ENCODE measurements at places on chromosomes 2 and 18.

DNA sequence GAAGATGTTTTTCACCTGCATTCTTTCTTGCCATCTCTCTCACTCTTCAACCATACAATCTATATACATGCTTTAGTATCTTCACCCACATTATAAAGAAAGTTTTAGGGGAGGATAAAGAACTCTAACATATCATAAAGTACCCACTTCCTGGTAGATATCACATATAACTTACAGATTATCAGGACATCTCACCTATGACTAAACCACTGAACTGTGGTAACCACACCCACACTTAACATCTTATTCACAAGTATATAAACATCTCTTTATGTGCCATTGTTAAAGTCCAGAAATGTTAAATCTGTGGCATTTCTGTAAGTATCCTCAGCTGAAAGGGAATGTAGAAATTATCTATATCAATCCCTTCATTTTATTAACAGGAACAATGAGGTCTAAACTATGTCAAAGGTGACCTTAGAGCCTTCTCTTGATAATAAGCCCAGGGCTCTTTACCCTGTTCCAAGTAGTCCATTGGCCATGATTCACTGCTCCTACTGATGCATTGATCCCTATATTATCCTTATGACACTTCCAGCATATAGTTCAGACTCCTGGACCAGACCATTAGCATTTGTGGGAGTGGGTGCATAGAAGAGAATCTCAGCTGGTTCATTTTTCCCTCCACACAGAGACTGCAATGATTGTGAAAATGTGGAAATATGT, 182.4 kb downstream of the SUCLG1 start:
- no peak for DNase-seq

DNA sequence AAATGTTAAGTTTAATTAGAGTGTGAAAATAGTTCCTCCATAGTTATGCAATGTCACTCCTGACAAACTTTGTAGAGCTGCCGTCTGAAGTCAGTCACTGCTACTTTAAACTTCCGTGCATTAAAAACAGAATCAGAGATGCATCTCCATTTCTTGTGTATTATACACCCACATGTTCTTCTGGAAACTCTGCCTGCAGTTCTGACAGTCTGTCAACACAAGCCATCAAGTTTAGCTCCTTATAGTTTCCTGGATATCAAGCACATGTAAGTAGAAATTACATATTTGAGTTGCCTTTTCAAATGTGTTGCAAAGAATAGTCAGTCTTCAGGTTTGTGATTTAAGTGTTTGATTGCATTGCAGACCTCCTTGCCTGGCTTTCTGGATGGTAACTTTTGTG, 184.3 kb downstream of the CTNNA2 start:
- DNase-seq = no peak

- DNase-seq = no peak
Observed at GRCh38 chr18:5476961-5477800, 66.6 kb downstream of the EPB41L3 start.

GRCh38 chr2:176902454-176902853, 310.1 kb upstream of the HNRNPA3 start:
- no peak for DNase-seq

GRCh38 chr2:157303612-157304011, 22.0 kb downstream of the ERMN start:
- DNase-seq = no peak

DNA sequence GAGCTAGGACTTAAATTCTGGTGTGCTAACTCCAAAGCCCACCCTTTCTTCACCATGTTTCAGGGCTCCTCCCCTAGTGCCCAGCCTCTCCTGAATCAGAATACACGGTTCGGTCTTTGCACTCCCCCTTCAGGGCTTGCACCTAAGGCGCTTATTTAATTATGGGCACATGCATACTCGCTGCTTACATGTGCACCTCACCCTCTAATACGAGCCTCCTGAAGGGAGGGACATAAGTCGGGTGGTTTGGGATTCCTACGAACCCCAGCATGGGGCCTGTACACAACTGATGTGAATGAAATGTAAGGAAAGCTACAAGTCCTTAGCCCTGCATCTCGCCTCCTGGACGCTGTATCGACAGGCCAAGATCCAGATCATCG, 435 bp downstream of the IFT172 start:
- no peak for DNase-seq

GRCh38 chr2:242098445-242099128, 229.1 kb downstream of the RTP5 start:
- no peak for DNase-seq

GRCh38 chr2:203887677-203888076, 20.1 kb downstream of the CTLA4 start:
- no peak for DNase-seq

DNA sequence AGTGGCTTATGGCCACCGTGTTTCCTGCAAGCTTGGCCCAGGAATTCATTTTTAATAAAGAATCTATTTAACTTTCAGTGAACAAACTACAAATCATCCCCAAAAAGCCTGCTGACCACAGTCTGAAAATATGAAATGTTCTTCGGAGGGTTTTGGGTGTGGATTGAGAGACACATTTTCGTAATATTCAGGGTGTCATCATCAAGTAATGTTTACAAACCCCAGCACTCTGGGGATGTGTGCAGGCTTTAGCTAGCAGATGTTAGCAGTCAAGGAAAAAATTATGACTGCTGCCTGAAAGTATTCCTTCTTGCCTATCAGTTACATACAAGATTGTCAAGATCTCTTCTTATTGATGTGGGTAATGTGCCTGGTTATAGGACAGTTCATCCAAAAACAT, 143.9 kb upstream of the FN1 start:
- no peak for DNase-seq

- no peak for DNase-seq
Observed at GRCh38 chr2:17272170-17272569, 246.1 kb downstream of the RAD51AP2 start.

GRCh38 chr2:164430166-164430783, 191.0 kb downstream of the GRB14 start:
- no peak for DNase-seq

DNA sequence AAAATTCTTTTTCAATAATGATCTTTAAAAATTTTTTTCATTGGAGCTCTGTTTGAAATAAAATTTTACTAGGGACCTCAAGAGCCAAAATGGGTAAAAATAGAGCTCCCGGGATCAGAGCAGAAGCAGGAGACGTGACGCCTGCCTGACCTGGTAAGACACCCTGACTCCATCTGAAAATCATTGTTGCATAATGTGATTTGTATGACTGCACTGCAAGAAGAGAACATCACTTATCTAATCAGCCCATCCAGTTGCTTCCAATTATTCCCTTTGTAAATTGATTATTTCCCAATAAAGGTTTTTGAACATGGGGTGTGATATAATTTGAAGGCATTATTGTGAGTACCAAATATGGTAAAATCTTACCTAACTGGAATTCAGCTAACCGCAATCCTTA, 17.1 kb upstream of the TAF1B start:
- DNase-seq = no peak

DNA sequence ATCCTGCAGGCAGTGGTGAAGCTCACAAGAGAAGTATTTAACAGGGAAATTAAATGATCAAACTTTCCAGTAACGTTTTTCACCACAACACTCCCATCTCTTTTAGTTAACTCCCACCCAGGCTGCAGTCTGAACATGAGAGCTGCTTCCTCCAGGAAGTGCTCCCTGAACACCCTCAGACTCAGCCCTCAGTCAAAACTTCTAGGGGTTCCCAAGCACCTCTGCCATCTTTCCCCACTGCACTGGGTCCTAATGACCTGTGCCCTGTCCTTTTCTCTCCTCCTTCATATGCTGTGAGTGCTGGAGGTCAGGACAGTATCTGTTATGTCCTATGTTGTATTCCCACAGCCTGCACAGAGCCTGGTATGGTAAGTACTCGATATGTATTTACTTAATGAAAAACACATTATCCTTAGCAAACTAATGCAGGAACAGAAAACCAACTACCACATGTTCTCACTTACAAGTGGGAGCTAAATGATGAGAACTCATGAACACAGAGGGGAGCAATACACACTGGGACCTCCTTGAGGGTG, 49.2 kb upstream of the ASPRV1 start:
- DNase-seq = no peak

DNA sequence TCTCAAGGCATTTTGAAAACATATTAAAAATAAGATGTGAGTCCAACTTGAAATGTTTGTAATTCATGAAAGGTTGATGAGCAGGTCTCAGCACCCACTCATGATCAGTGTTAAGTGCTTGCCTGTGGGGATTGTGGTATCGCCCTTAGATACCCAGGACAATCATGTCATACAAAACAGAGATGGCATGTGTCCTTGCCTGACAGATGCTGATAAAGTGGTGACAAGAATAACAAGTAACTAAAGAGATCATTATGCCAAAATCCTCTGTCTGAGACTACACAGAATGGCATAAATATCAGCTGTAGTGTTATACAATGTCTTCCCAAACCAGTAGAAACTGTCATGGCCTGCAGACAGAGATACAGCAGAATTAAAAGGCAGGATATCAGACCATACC, 930.3 kb downstream of the SUCLG1 start:
- no peak for DNase-seq

DNA sequence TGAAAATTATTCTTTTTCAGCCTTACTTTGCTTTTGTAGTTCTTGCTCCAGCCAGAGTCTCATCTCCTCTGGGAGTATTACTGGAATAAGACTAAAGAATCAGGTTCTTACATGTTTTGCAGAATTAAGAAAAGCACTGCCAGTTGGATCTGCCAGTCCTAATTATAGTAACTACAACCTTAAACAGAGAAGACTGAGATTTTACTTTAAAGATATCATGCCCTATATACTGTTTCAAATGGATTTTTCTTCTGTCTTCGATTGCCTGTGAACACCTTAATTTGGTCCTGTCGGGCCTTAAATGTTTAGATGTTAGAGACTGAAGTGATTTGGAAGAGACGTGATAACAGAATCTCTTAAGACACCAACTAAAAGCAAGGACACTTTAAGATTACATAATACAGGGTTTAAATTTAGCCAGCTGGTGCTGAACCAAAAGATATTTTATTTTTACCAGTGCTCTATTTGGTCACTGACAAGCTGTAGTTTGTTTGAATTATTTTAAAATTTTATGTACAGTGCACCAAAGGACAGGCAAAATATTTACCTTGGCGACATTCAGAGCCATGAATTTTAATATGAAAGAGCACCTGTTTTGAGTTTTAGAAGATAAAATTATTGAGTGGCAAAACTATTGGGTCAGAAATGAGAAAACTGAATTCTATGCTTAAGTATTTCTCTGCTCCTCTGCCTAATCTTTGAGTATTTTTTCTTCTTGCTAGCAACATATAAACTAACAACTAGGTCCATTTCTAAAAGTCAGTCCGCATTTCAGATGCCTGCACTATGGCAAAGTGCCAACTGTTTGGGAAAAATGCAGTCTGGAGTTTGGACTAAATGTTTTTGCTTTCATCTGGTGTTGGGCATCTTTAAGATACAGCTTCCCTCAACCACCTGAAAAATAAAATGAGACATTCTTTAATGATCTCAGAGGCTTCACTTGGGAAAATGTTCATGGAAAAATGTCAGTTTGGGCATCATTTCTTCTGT, 300.0 kb downstream of the XIRP2 start:
- no peak for DNase-seq

DNA sequence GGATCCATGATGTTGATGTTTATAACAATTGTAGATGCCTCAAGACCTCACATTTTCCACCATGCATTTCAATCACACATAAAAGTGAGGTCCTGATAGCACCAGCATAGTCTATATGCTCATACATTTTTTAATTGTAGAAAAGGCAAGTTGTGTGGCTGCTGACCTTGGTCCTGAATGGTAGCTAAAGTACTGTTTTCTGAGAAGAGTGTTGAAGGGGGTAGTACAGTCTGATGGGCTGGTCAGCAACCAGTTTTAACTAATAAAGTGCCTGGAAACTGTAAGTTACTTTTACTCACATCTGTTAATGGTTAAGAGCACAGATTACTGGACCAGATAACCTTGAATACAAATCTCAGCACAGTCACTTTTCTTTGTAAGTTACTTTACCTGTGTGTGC, 15.9 kb downstream of the ZNF638 start:
- no peak for DNase-seq

- DNase-seq = no peak
Observed at GRCh38 chr2:103785956-103786355, 1024.1 kb downstream of the TMEM182 start.

- no peak for DNase-seq
Observed at GRCh38 chr18:41371156-41372045, 583.6 kb upstream of the PIK3C3 start.

GRCh38 chr18:2009942-2010697, 561.2 kb downstream of the METTL4 start:
- DNase-seq = no peak

DNA sequence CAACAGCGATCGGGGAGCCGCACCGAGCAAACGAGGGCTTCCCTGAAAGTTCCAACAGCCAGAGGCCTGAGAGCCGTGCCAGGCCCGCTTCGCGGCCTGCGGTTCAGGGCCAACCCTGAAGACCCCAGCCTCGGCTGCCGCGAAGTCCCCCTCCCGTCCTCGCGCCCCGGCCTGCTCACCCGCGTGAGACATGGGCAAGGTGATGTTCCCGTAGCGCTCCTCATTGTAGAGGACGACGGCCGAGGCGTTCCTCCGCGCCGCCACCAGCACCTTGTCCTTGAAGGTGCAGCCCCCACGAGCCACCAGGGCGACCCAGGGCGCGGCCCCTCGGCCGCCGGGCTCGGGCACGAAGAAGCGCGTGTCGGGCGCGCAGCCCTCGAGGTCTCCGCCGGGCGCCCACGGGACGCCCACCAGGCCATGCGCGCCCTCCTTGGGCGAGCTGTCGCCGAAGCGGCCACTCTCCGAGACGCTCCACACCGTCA, 510 bp downstream of the RNF149 start:
- no peak for DNase-seq

GRCh38 chr2:112031473-112032223, 23.4 kb upstream of the TMEM87B start:
- no peak for DNase-seq

DNA sequence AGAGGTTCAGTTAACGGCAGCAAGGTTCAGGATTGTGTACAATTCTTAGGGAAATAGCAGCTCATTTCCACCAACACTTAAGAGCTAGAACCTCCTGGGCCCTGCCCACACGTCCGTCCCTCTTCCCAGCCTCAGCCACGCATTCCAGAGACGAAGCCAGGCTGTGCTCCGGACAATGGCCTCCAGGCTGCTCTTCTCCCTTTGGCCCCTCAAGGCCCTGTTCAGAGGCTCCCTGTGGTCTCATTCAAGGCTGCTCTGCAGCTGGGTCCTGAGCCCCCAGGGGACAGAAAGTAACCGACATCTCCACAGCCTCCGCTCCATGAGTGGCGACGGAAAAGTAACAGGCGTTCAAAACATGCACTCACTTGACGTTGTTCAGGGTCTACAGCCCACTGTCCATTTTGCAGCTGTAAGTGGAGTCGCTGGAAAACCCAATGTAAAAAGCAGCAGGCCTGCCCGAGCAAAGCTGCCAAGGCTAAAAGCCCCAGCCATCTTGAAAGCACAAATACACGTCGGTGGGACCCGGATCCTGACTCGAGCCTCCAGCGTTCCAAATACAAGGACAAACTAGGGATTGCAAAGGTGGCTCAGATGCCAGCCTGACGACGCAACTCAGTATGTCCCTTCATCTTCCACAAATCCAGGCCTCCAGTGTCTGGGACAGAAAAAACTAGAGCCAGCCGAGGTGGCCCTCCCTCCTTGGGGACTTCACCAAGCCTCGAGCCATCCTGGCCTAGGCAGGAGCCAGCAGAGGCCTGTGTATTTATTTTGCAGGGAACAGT, 76.9 kb downstream of the NDUFA10 start:
- no peak for DNase-seq

- DNase-seq = no peak
Observed at GRCh38 chr2:26754972-26755670, 9.0 kb upstream of the SLC35F6 start.
